ENCODE measurements at places on chromosomes 11 and 22.
A peak's percentile ranks its signal among the peaks of the same experiment; 100 is the strongest.

GRCh38 chr11:125257751-125258150 is 93.2 kb downstream of the PKNOX2 start:
- no peak for DNase-seq

GRCh38 chr11:450809-451451 is 851 bp downstream of the PTDSS2 start:
- DNase-seq = peak; percentile 45

- DNase-seq = no peak
These were observed 947.9 kb upstream of the CHORDC1 start for GRCh38 chr11:91170711-91171110.

GRCh38 chr11:117572671-117573070 is 224.3 kb downstream of the DSCAML1 start:
- no peak for DNase-seq

DNA sequence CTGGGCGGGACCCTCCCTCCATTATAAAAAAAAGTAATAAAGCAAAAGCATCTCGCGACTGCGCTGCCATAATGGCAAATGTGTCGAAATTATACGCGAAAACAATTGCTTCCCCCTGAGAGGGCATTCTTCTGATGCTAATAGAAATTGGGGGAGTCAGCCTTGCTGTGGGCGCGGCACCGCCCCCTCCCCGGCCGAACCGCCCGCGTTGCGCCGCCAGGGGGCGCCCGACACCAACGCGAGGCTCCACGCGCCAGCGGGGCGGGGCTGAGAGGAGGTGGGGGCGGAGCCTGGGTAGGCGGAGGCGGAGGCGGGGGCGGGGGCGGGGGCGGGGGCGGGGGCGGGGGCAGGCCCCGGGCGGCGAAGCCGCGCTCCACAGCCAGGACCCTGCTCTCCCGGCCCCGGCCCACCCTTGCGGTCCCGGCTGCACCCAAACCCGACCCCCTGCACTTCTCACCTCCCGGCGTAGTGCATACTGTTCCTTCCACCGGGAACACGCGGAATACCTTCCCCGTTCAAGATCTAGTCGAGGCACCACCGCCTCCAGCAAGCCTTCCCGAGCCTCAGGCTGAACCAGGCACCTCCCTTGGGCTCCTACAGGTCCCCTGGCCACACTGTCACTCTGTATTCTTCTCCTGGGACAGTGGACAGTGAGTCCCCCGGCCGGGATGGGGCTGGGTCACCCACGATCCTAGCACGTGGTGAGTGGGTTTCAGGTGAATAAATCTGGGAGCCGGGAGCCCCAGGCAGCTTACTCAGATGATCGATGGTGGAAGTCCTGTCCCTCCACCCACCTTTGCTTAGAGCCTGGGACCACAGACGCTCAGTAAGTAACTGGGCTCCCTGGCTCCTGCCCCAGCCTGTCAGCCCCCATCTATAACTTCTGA is 15.5 kb upstream of the UPK3A start:
- DNase-seq = no peak

DNA sequence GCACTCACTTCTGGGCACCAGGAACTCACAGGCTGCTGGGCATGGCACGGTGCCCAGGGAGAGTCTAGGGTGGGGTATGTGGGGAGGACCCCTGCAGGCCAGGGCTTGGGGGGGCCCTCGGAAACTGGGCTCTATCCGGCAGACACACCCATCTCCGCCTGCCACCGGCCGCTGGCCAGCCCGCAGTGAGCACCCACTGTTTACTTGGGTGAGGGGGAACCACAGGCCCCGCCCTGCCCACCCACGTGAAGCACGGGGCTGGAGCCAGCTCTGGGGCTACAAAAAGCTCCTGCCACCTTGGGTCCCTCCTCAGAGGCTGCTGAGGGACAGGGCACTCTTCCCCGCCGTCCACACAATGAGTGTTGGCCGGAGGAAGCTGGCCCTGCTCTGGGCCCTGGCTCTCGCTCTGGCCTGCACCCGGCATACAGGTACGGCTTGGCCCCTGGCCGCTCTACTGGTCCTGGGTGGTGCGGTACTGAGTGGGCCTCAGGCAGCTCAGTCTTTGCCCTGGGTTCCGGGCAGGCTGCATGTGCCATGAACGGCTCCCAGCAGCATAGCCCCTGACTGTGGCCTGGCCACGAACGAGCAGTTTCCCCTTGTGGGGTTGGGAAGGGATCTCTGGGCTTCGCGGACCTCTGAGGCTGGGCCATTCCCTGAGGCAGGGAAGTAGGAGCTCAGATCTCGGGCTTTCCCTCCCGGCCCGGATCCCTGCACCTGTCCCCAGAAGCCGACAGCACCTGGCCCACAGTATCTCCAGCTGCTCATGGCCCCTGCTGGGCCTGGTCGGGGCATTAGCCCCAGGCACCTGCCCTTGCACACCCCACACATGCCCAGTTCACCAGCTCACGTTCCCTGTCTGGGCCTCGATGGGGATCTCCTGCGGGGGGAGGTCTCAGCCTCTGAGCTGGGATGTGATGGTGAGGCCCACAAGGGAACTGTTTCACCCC is at the start of gene MUC5AC:
TSS of gene MUC5AC (plus strand) at position 309 of the 947 bp plus-strand sequence. CDS start at position 356, 47 bp downstream.
- DNase-seq = no peak

- no peak for DNase-seq
These were observed 25.9 kb upstream of the MMP13 start for GRCh38 chr11:102981324-102981910.

GRCh38 chr11:27158456-27159334 is 118.1 kb downstream of the BBOX1 start:
- peak; percentile 40 for DNase-seq

- no peak for DNase-seq
These were observed 3.1 kb upstream of the COMMD9 start for GRCh38 chr11:36292311-36292722.

DNA sequence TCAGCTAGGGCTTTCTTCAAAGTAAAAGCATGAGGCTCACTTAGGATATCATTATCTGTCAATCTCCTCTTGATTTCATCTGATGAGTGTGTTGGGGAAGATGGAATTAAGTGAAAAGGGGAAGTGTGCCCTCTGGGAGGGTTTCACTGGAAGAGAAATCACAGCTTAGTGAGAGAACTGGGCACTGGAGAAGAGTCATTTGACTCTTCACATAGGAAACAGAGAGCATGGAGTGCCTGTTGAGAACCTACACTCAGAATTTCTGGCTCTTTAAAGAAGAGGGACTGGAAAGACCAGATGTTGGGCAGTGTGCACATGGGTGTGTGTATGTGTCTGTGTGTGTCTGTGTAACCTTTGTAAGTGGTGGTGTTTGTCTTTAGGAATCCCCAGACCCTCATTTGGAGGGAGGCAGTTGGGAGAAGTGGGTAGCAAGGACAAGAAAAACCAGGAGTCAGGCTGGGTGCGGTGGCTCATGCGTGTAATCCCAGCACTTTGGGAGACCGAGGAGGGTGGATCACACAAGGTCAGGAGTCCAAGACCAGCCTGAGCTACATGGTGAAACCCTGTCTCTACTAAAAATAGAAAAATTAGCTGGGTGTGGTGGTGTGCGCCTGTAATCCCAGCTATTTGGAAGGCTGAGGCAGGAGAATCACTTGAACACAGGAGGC is 10.0 kb downstream of the STX3 start:
- DNase-seq = no peak

DNA sequence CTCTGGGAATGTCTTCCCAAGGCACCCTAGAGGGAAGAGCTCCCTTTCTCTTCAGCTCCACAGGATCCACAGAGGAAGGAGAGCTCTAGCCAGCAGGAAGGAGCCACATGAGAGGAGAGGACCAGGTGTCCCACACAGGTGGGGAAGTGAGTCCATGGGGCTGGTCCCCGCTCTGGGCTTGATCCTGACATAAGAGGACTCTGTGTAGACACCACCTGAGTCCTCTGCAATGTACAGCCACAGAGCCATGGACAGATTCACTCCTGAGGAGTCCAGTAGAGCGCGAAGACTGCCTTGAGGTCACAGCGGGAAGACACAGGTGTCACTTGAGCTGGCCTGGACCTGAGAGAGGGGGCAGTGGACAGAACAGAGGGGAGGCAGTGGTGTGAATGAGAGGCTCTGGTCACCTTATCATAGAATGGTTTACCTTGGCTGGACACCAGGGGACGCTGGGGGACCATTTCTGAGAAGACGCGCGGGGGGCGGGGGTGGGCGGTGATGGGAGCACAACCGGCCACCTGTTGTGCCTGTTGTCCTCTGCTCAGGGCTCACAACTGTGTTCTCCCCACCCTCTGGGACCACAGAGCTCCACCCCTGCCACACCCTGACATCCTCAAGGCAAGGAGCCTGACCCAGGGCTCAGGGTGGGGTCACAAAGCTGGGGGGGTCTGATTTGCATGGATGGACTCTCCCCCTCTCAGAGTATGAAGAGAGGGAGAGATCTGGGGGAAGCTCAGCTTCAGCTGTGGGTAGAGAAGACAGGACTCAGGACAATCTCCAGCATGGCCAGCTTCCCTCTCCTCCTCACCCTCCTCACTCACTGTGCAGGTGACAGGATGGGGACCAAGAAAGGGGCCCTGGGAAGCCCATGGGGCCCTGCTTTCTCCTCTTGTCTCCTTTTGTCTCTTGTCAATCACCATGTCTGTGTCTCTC is 128.2 kb downstream of the ZNF280B start:
- DNase-seq = no peak

- no peak for DNase-seq
These were observed 206.8 kb upstream of the DDI1 start for GRCh38 chr11:103829596-103829995.

All from PC-9 (cell line).